ENCODE measurements at places on chromosomes 11 and 22. TPM values are rescaled to one million over a fixed set of nuclear protein-coding genes. Genes with fewer than 3 reads are reported as not detected.

KLHDC7B gene
- polyA plus RNA-seq, result 0.10 TPM

GNAZ gene
- polyA plus RNA-seq, result 4.7 TPM

CD3E gene
- 0.22 TPM for polyA plus RNA-seq

ANKK1 gene
- polyA plus RNA-seq, result 0.60 TPM
